Small intestine (tissue), 16 donors: ENCODE measurements at places on chromosomes 12 and 14.

DNA sequence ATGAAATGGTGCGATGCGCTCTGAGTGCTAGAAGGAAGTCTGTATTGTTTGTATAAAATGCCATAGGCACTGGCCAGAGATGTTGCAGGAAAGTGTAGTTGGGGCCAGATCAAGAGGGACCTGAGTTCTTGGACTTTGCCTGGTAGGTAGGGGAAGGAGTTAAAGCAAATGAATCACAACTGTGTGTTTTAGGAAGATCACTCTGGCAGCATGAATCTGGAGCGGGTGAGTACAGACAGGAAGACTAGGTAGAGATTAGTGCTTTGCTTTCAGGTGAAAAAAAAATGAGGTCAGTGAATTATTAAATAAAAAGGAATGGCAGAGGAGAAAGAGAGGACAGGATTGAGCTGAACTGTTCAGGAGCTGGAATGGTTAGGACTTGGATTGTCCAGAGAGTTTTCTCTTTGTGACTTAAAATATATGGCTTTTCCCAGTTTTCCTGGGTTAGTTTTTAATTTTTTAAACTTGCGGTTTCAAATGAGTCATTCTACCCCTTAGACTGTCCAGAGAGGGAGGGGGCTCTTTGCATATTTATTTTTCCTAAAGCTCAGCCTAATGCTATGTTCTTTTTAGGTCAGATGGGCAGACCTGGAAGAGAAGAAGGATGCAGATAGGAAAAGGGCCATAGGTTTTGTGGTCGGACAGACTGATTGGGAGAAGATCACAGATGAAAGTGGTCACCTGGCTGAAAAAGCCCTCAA, 41.1 kb downstream of the PROX2 start:
- H3K36me3 ChIP-seq: no peaks in the 10 kb centered on the region
- no peak for DNase-seq
- no peak overlapping the region for H3K4me3 ChIP-seq
- no peak overlapping the region for H3K27ac ChIP-seq

- H3K36me3 ChIP-seq: no peaks in the 10 kb centered on the region
- DNase-seq: no peak
- H3K27me3 ChIP-seq: no peaks in the 10 kb centered on the region
Observed at GRCh38 chr14:76272774-76273173, 103.2 kb upstream of the ESRRB start.

DNA sequence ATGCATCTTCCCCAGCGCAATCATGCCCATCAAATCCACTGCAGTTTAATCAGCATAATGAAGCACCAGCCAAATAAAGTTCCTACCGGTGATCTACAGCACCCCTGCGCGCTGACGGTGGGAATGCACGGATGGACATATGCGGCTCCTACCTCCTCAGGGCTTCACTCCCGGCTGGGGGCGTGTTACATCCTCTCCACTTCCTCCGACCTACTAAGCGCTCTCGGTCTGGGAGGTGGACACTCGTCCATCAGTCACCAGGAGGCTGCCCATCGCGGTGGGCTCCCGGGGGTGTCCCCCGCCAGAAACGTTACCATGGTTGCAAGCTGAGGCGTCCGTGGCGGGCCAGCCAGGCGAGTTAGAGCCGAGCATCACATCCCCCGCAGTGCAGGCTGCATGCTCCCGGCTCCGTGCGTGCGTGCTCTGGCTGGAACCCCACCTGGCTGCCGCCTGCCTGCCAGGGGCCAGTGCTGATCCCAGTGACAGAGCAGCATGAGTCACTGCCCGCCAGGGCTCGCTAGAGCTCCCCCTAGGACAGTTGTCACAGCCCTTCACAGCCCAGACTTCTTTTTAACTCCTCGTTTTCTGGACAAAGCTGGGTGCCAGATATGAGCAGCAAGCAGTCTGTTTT, 73.0 kb downstream of the CIT start:
- peak overlapping the region; percentile 34 for H3K4me3 ChIP-seq
- no peak overlapping the region for H3K27ac ChIP-seq
- no peaks in the 10 kb centered on the region for H3K4me1 ChIP-seq
- H3K27me3 ChIP-seq: no peaks in the 10 kb centered on the region
- no peaks in the 10 kb centered on the region for H3K36me3 ChIP-seq

DNA sequence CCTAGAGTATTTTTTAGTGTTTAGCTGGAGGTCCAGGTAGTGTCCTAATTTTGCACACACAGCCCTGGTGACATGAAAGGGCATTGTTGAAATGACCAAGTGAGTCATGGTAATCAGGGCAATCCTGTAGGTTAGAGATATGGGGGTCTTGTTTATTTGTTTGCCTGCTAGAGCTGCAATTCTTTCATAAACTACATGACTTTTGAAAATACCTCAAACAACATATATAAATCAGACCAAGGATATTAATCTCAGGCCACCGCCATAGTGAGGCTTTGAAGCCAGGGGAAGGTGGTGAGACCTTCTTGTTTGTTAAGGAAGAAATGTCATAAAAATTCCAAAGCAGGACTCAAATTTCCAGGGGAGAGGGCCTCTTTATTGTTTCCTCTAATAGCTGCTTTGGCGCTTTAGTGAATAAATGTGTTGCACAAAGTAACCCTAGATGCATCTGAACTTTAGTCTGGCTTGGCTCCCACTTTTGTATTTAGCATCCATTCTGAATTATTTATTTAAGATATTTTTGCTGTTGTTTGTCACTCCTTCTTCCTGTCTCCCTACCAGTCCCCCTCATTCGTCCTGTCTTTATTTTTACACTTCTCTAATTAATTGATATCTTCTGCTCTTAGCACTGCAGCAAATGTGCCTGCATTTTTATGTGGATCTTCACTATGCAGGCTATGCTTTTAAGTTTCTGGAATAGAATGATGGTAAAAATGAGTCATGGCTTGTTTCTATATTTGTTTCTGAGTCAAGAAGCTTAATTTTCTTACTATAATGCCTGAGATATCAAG, 430.3 kb downstream of the RAD51B start:
- no peaks in the 10 kb centered on the region for H3K36me3 ChIP-seq
- H3K27me3 ChIP-seq: no peaks in the 10 kb centered on the region
- H3K27ac ChIP-seq: peak overlapping the region; percentile 80
- no peak overlapping the region for H3K4me3 ChIP-seq
- H3K4me1 ChIP-seq: peaks cover 7% of the 10 kb centered on the region

GRCh38 chr14:29339494-29340172, 573.0 kb downstream of the FOXG1 start:
- DNase-seq: no peak
- no peak overlapping the region for H3K4me3 ChIP-seq
- H3K36me3 ChIP-seq: no peaks in the 10 kb centered on the region
- H3K27me3 ChIP-seq: no peaks in the 10 kb centered on the region
- no peaks in the 10 kb centered on the region for H3K4me1 ChIP-seq
- no peak overlapping the region for H3K27ac ChIP-seq

DNA sequence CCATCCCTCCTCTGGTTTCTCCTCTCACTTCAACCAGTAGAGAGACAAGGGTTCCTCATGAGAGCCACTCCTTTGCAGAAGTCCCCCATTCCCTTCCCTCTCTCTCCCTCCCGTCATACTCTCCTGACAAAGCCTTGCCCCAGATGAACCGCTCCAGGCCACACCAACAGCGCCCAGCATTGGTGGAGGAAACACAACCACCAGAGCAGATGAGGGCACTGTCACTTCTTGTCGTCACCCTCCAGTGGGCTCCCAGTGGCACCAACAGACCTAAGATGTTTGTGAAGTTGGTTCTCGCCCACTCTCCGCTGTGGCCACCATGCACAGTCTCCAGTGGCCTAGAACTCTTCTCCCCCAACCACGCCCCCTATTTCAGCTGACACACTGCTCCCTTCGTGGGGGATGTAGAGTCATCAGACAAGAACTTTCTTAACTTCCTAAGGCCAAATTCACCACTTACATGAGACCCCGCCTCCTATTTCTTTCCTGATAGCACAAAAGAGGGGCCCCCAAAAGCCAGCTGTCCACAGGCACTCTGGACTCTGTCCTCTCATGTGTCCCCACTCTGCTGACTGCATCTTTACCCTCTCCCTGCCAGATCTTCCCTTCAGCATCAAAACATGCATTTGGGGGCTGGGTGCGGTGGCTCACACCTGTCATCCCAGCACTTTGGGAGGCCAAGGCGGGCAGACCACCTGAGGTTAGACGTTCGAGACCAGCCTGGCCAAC, 29.2 kb upstream of the PLEKHG6 start:
- H3K4me3 ChIP-seq: no peak overlapping the region
- peaks cover 2% of the 10 kb centered on the region for H3K36me3 ChIP-seq
- no peak overlapping the region for H3K27ac ChIP-seq
- DNase-seq: no peak
- peaks cover 23% of the 10 kb centered on the region for H3K4me1 ChIP-seq

DNA sequence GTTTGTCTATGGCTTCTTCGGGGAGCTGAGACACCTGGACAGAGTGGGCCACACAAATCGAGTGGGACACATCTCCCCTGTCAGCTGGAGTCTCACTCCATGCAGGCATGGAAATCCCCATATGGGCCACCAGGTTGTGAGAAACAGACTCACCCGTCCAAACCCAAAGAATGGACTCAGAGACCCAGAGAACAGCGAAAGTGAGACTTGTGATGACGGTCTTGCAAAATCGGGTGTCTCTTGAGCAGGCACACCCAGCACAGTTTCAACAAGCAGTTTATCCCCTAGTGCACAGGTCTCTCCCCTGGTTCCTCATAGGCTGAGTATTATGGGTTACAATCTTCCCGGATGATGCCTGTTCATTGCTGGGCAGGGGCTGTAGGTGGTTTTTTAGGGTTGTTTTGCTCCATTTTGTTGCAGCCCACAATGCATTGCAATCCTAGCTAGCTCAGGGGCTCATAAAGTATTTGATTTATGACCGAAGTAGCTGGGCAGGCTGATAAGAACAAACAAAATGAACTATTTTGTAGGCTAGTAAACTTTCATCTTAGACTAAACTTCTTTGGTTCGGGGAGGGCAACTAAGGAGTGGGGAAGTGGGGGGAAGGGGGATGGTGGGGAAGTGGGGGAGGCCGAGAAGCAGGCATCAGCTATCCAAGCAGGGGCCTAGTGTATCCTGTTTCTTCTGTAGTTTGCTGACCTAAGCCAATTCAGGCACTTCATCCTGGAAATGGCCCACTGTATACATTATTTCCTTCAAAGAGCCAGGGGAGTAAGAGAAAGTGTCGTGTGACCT, 45.3 kb downstream of the IQSEC3 start:
- DNase-seq: no peak
- no peaks in the 10 kb centered on the region for H3K4me1 ChIP-seq
- H3K4me3 ChIP-seq: no peak overlapping the region
- H3K27ac ChIP-seq: no peak overlapping the region

- H3K27me3 ChIP-seq: no peaks in the 10 kb centered on the region
- H3K36me3 ChIP-seq: no peaks in the 10 kb centered on the region
- H3K4me3 ChIP-seq: no peak overlapping the region
- no peak overlapping the region for H3K27ac ChIP-seq
- no peak for DNase-seq
- H3K4me1 ChIP-seq: no peaks in the 10 kb centered on the region
Observed at GRCh38 chr12:92628476-92628875, 74.3 kb upstream of the PLEKHG7 start.

GRCh38 chr14:52951681-52952554, 1.1 kb upstream of the FERMT2 start:
- H3K4me1 ChIP-seq: no peaks in the 10 kb centered on the region
- H3K27me3 ChIP-seq: peaks cover 13% of the 10 kb centered on the region
- no peak overlapping the region for H3K4me3 ChIP-seq
- no peak for DNase-seq
- no peaks in the 10 kb centered on the region for H3K36me3 ChIP-seq

- H3K27ac ChIP-seq: no peak overlapping the region
- H3K27me3 ChIP-seq: no peaks in the 10 kb centered on the region
- no peaks in the 10 kb centered on the region for H3K36me3 ChIP-seq
- H3K4me1 ChIP-seq: no peaks in the 10 kb centered on the region
- H3K4me3 ChIP-seq: no peak overlapping the region
Observed at GRCh38 chr12:104906695-104907094, 51.4 kb downstream of the SLC41A2 start.

DNA sequence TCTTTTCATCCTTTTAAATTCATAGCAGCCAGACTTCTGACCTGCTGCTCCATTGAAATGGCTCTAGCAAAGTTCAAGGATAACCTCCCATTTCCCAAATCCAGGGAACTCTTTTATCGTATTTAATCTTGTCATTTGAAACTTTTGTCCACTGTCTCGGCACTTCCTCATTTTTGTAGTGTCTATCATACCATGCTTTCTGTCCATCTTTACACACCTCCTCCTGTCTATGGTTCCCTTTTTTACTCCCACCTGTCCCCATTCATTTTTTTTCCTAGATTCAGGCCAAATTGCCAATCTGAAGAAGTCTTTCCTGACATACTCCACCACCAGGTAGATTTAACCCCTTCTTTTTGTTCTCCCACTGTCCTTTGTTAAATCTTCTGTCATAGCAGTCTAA, 31.0 kb downstream of the NFYB start:
- H3K27me3 ChIP-seq: no peaks in the 10 kb centered on the region
- no peaks in the 10 kb centered on the region for H3K36me3 ChIP-seq
- H3K4me3 ChIP-seq: no peak overlapping the region
- no peak for DNase-seq
- no peaks in the 10 kb centered on the region for H3K4me1 ChIP-seq
- H3K27ac ChIP-seq: no peak overlapping the region

GRCh38 chr12:68958322-68958721, 25.4 kb upstream of the CPM start:
- no peak overlapping the region for H3K4me3 ChIP-seq
- no peak overlapping the region for H3K27ac ChIP-seq
- no peaks in the 10 kb centered on the region for H3K36me3 ChIP-seq
- H3K27me3 ChIP-seq: no peaks in the 10 kb centered on the region
- no peaks in the 10 kb centered on the region for H3K4me1 ChIP-seq

- H3K27ac ChIP-seq: no peak overlapping the region
- no peaks in the 10 kb centered on the region for H3K4me1 ChIP-seq
- no peaks in the 10 kb centered on the region for H3K27me3 ChIP-seq
Observed at GRCh38 chr12:71230542-71230941, 72.7 kb upstream of the TSPAN8 start.

GRCh38 chr14:47278233-47278842, 397.1 kb downstream of the MDGA2 start:
- no peak overlapping the region for H3K27ac ChIP-seq
- no peak overlapping the region for H3K4me3 ChIP-seq
- no peaks in the 10 kb centered on the region for H3K27me3 ChIP-seq
- H3K4me1 ChIP-seq: no peaks in the 10 kb centered on the region
- no peaks in the 10 kb centered on the region for H3K36me3 ChIP-seq

GRCh38 chr12:85527192-85527591, 247.2 kb downstream of the ALX1 start:
- H3K27me3 ChIP-seq: no peaks in the 10 kb centered on the region
- H3K4me3 ChIP-seq: no peak overlapping the region
- no peak for DNase-seq
- no peaks in the 10 kb centered on the region for H3K36me3 ChIP-seq
- no peaks in the 10 kb centered on the region for H3K4me1 ChIP-seq

- no peak overlapping the region for H3K4me3 ChIP-seq
- H3K27ac ChIP-seq: no peak overlapping the region
- H3K36me3 ChIP-seq: no peaks in the 10 kb centered on the region
Observed at GRCh38 chr14:24785698-24786097, 151.7 kb upstream of the GZMB start.

GRCh38 chr12:97022536-97023230, 115.6 kb downstream of the NEDD1 start:
- no peaks in the 10 kb centered on the region for H3K36me3 ChIP-seq
- H3K27ac ChIP-seq: no peak overlapping the region
- no peak overlapping the region for H3K4me3 ChIP-seq
- no peak for DNase-seq
